ENCODE measurements at places on chromosomes 2 and 18.

GRCh38 chr2:158967114-158967730 lies 1.2 kb upstream of the TANC1 start:
- DNase-seq, result peak; percentile 38

DNA sequence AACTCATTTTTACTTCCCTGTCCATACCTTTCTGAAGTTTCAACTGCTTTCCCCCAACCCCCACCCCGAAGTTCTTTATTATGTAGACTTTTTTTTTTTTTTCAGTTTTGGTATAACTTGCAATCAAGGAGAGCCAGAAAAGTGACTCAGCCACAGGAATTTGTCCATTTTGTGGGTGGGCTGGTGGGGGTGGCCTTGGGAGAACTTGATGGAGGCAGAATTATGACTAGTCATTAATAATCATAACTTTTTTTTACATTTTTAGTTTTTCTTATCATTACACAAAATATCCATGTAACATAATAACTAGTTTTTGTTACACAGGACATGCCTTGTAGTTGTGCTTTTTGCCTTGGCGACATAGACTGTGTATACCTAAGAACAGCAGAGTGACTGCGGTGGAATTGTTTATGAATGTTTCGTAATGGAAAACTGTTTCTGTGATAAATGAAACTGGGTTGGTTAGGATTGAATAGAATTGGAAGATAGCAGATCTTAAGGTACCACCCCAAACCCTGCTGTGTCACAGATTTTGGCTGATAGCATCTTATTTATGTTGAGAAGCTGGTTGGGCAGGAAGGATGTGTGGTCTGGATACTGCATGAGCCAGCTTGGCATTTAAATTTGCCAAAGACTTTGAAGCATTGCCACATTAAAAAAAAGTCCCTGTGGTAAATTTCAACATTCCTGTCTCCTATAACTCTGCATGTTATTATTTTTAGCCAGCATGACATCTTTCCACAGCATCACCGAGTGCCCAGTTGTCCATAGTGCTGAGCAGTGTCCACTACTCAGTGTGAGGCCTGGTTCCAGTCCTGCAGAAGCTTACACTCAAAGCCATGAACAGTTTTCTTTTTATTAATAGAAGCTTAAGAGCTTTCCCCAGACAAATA lies 30.7 kb downstream of the LYPD6B start:
- no peak for DNase-seq

- DNase-seq, result peak; percentile 69
These were observed 26.8 kb upstream of the SP3 start for GRCh38 chr2:173991856-173992588.

GRCh38 chr2:202035089-202035940 lies 1.7 kb downstream of the FZD7 start:
- peak; percentile 89 for DNase-seq

- no peak for DNase-seq
These were observed 1084.7 kb upstream of the LRRTM1 start for GRCh38 chr2:81389203-81389602.

- DNase-seq, result peak; percentile 81
These were observed 34.6 kb downstream of the TGFBRAP1 start for GRCh38 chr2:105294844-105295481.

- no peak for DNase-seq
These were observed 198.1 kb upstream of the SH3BP4 start for GRCh38 chr2:234753701-234754100.

- peak; percentile 48 for DNase-seq
These were observed 94.8 kb downstream of the SPOPL start for GRCh38 chr2:138596403-138596802.

GRCh38 chr18:4351005-4351404 lies 104.1 kb downstream of the DLGAP1 start:
- no peak for DNase-seq

- DNase-seq, result no peak
These were observed 54.4 kb downstream of the ANKMY1 start for GRCh38 chr2:240503375-240503774.

- peak; percentile 90 for DNase-seq
These were observed 21.3 kb downstream of the NOL10 start for GRCh38 chr2:10668402-10669012.

GRCh38 chr2:49080681-49081080 lies 73.6 kb downstream of the FSHR start:
- DNase-seq, result no peak

DNA sequence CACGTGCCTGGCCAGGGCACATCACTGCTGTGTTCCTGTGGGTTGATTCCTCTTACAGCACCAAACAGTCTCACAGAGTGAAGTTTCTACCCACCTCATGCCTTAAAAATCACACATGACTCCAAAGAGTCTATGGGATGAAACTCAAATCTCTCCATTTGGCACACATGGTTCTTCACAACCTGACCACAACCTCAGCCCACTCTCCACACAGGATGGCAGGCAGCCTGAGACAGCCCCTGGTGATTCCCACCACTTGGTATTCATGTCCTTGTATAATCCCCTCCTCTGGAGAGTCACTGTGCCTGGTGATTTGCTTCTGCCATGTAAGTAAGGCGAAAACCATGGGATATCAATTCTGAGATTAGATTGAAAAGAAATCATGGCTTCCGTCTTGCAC lies 46.2 kb downstream of the LBH start:
- no peak for DNase-seq

DNA sequence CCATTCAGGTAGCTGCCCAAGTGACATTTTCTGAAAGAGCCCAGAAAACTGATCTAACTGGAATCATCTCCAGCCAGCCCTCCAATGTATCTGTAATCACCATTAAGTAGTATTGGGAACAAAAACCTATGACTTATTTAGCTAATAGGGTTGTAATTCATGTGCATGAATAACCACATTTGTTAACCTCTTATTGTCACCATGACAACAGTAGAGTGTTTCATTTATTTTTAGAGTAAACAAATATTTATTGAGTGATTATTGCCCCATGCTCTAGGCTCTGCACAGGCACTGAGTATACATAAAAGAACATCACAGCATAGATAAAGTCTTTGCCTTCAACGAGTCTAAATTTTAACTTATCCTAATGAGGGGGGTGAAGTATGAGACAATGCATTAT lies 265.4 kb upstream of the UBE2E3 start:
- no peak for DNase-seq

DNA sequence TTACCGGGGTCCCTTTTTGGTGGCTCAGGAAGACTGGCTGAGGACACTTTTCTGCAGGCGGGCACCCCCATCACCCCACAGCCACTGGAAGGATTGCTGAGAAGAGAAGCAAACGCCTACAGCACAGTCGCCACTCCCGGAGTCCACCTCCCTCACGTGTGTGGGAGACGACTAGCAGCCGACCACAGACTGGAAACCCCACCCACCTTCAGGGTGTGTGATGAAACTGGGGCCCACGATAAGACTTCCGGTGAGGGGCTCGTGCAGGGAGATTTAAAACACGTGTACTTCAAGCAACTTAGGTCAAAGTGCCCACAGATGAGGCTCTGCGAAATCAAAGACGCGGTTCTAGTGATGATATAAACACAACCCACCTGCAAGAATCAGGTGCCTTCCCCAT lies 26.3 kb downstream of the MBP start:
- no peak for DNase-seq

DNA sequence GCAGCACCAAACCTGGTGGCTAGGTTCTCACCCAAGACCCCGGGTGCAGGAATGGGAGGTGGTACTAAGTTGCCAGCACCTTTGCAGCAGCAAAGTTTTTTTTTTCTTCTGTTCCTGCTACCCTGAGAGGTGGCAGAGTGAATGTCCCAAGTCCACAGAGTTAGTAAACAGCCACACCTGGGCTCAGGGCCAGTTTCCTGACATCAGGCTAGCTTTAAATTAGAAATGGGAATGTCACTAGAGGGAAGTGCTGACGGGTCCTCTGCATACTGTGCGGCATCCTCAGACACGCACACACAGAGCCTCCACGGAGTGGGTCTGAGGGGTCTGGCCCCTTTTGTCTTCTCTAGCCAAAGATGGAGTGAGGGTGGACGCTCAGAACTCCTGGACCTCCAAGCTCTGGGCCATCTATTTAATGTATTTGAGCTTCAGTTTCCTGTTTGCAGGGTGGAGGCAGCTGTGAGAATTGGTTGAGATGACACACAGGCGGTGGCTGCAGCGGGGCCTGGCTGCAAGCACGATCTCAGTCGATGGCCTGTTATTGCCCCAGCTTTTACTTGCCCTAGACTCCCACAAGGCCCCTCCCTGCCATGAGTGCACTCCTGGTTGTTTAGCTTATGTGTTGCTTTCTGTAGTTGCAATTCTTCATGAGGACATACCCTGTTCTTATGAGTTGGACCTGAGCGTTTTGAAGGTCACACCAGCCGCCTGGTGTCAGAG lies 751.4 kb upstream of the HS6ST1 start:
- DNase-seq, result no peak

GRCh38 chr2:160701822-160702221 lies 208.2 kb upstream of the RBMS1 start:
- DNase-seq, result no peak

GRCh38 chr18:57469884-57470283 lies 34.7 kb downstream of the ONECUT2 start:
- DNase-seq, result no peak

- DNase-seq, result no peak
These were observed 94.8 kb upstream of the KCNJ3 start for GRCh38 chr2:154603682-154604081.

GRCh38 chr18:47601581-47602272 lies 328.7 kb downstream of the SMAD2 start:
- no peak for DNase-seq

DNA sequence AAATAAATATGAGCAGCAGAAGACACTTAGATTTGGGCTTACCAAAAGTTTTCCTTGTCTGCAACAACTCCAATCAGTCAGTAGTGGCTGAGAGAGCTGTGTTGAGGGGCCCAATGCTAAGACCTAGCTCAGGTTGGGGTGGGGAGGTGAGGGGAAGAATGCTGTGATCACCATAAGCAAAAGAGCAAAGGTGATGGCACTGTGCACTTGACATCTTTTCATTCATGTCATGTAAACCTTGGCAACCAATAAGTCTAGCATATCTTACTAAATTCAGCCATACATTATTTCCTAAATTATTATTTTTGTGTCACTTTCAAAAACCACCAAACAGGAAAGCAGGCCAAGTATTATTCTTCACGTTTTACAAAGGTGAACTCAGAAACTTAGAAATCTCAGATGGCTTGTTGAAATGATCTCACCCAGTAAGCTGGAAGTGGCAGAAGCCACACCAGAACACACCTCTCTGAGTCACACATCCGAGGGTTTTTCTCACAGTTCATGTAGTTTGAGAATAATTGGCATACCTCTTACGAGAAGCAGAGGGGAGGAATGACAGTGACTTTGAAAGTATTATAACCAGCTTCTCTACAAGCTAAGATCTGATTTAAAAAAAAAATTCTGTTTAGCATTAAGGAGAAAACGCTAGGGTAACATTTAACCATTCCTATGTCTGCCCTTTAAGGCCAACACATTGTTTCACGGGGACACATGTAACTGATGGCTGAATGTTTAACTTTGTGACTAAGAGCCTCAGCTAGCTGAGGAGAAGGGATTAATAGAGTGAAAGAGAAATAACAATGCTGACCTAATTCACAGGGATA lies 43.3 kb upstream of the SETBP1 start:
- no peak for DNase-seq

GRCh38 chr18:80105369-80106167 lies 3.5 kb upstream of the ADNP2 start:
- DNase-seq, result no peak

DNA sequence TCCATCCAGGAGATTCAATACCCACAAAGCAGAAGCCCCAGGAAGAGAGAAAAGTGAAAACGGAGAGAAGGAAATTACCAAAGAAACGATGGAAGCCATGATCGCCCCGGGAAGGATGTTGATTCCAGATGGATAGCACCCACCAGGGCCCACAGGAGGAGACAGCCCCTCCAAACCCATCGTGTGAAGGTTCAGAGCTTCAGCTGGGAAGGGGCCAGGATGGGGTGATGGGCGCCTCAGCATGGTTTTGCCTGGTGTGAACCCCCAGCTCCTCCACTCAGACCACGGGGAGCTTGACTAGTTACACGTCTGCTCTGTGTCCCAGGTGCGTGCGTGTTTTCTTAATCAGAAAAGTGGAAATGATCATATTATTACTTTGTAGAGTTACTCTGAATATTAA lies 264.5 kb downstream of the EIPR1 start:
- no peak for DNase-seq

DNA sequence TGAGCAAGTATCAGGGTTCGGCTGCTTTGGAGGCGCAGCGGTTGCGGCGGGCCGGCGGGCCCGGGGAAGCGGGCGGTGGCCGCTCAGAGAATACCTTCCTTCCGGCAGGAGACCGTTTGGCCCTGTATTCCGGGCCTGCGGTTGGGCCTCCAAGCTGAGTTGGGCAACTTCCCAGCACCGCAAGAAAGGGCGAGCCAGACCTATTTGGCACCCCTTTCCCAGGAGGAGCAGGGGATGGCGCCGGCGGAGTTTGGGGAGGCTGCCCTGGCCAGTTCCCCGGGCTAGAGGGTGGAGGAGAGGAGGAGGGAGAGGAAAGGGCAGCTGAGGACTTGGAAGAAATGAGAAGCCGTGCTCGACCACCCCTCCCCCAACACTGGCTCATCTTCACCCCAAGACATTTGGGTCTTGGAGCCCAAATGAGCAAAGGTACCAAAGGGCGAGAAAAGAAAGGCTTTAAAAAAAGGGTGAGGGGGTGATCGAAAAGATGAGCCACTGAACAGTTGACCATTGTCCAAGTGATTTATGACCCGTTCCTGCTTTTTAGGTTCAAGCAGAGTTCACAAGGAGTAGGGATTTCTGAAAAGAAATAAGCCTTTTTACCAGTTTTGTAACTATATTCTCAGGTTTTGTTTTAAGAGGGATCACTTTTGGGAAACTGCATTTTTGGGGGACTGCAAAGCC lies 8.4 kb downstream of the HOXD3 start:
- DNase-seq, result no peak

DNA sequence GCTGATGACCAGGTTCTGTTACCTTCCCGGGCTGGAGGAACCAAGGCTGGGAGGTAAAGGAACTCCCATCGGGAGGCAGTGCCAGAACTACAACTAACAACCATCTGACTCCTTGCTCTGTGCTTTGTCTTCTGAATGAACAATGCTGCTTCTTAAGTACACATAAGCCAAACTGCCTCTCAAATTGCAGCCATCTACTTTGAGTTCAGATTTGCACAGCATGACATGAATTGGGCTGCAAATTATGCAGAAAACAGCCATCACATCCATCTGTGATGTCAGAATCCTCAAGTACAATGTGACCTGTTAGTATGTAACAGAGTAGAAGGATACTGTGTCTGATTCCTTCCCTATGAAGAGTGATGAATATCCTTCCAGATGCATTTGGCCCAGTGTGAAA lies 290.6 kb downstream of the ZNF521 start:
- DNase-seq, result peak; percentile 35

GRCh38 chr18:22734791-22735627 lies 198.1 kb upstream of the RBBP8 start:
- DNase-seq, result peak; percentile 69

DNA sequence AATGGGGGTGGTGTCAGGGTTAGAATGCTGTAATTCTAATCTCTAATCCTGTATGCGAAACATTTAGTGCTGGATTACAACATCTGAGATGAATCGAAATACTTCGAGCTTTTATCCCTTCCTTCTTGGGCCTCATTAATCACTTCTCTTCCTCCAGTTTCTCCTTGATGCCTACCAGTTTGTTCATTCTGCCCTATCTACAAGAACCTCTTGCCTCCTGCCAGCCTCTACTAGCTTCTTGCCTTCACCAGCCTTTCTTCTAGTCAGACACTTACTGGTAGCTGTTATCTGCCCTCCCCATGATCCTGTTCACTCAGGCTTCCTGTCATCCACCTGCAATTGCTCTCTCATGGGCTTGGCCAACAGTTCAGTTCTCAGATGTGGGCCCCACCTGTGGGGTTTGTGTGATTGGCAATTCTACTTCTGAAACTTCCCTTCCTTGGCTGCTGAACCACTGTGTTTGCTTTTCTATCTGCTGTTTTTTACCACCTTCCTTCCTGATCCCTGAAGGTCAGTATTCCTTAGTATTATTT lies 15.4 kb upstream of the FARP2 start:
- no peak for DNase-seq
